H9 (cell line): ENCODE measurements at places on chromosomes 5 and 9. TPM values are rescaled to one million over a fixed set of nuclear protein-coding genes. Genes with fewer than 3 reads are reported as not detected.

FCN2 gene
- total RNA-seq = not detected in 2 replicates

CATSPER3 gene
- total RNA-seq = 0.31 and 0.50 TPM in 2 replicates

TMEM232 gene
- total RNA-seq = 1.6 and 1.8 TPM in 2 replicates

SEPTIN8 gene
- total RNA-seq = 36.0 and 38.2 TPM in 2 replicates

BARX1 gene
- 1.2 TPM in 2 replicates for total RNA-seq

ZFAND5 gene
- 293 and 304 TPM in 2 replicates for total RNA-seq

GRCh38 chr5:43312699-43313034 is 545 bp downstream of the HMGCS1 start:
- H3K4me3 ChIP-seq = peak overlapping the region; percentile 100
- peak overlapping the region; percentile 17 for H3K27ac ChIP-seq
- DNase-seq = no peak
- H3K36me3 ChIP-seq = peaks cover 33% of the 10 kb centered on the region
- peaks cover 3% of the 10 kb centered on the region; the same call in 1 of the 2 replicates for H3K4me1 ChIP-seq

DNA sequence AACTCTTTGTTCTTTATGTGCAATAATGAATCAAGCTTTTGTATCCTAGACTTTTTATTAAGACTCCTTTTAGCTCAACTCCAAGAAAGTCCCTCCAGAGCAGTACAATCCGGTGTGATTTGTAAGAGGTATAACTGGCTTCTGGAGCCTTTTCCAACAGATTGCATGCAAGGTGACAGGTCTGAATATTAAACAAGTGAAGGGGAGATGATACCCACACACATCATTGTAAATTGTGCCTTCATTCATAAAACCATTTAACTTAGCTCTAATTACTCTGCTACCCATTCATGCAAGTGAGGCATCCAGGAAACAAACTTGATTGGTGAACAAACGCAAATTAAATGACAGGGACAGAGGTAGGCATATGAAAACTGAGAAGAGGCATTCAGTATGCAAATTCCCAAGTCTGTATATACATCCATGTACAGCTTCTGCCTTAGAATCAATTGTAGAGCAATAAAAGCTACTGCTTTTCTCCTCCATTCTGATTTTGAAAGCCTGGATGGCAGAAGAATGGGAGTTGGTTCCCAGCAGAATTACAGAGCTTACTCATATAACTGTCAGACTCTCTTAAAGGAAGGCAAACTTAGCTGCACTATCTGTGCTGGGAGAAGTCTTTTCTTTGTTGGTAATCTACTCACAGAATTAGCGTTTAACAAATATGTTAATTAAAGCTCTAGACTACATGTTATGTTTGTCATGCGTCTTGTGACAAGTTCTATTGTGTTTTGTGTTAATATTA is 261.0 kb upstream of the CDH6 start:
- no peak overlapping the region for H3K4me3 ChIP-seq
- H3K27me3 ChIP-seq = no peaks in the 10 kb centered on the region
- H3K36me3 ChIP-seq = no peaks in the 10 kb centered on the region
- peaks cover 4% of the 10 kb centered on the region; the same call in 1 of the 2 replicates for H3K4me1 ChIP-seq
- DNase-seq = no peak

DNA sequence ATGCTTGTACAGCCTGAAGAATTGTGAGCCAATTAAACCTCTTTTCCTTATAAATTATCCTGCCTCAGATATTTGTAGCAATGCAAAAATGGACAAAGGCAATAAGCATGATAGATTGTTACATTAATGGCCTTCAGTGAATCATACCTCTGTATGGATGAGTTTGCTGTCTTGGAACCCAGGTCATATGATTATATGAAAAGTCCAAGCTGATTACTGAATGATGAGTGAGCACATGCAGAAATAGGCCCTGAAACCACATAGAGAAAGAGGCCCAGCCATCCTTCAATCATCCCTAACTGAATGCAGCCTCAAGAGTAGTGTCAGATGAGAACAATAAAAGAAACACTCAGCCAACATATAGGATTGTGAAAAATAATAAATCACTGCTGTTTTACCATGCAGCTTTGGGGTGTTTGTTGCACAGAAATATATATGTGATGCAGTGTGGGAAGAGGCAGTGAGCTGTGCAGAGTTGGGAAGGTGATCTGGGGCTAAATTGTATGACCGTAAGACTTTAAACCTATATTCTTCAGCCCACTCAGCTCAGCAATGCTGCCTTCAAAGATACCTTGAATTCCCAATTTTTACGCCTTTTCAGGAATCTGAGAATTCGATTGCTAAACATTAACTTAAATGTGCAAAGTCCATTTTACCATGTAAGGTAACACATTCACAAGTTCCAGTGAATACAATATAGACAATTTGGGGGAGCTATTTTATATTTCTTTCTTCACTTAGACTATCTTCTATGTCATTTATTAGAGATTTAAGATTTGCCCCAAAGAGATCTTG is 36.3 kb upstream of the SHISAL2B start:
- no peak for DNase-seq
- no peaks in the 10 kb centered on the region for H3K27me3 ChIP-seq
- H3K4me3 ChIP-seq = no peak overlapping the region
- peaks cover 16% of the 10 kb centered on the region for H3K36me3 ChIP-seq

- H3K4me1 ChIP-seq = no peaks in the 10 kb centered on the region
- H3K36me3 ChIP-seq = no peaks in the 10 kb centered on the region; the same call in 2 of the 3 replicates
- no peak for DNase-seq
- H3K27ac ChIP-seq = no peak overlapping the region
Measured at GRCh38 chr5:54663866-54664265, 146.3 kb downstream of the SNX18 start.
